ENCODE measurements at places on chromosomes 12 and 14.

DNA sequence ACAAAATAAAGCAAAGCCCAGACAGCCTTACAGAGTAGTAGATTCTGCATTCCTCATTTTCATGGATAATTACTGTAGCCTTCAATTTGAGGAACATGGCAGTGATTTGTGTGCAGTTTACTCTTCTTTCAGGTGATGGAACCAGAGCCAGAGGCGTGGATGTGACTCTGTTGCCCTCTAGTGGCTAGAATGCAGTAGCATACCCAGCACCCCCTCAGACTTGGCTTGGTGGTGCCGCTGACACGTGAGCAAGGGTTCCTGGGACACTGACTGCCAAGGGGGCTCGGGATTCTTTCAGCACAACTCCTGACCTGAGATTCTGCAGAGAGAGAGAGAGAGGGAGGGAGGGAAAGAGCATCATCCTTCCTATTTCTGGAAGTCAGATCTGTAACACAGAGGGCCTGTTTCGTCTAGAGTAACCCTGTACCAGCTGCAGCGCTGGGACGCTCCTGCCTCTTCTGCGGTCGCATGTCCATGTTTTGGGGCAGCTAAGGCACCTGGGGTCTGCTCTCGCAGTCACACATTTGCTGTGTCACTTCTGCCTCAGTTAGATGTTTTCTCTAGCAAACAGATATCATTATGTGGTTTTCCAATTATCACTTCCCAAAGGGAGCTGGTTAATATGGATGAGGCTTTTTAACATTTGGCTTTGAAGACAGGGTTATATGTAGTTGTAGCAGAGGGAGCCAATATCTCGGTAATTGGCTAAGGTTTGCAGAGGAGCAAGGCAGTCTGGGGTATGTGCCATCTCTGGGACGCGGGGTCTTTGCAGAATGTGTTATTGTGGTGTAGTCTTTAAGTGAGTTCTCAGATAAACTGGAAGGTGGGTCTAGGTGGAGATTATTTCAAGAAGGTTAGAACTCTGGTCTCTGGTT is 428.1 kb downstream of the NRXN3 start:
- no peaks in the 10 kb centered on the region for H3K4me1 ChIP-seq
- no peak overlapping the region for H3K4me3 ChIP-seq

GRCh38 chr12:10179776-10180181 is 947 bp downstream of the TMEM52B start:
- H3K27ac ChIP-seq, result peak overlapping the region; percentile 91
- peak overlapping the region; percentile 61 for H3K4me3 ChIP-seq
- peaks cover 3% of the 10 kb centered on the region for H3K36me3 ChIP-seq
- H3K4me1 ChIP-seq, result no peaks in the 10 kb centered on the region
- DNase-seq, result no peak

DNA sequence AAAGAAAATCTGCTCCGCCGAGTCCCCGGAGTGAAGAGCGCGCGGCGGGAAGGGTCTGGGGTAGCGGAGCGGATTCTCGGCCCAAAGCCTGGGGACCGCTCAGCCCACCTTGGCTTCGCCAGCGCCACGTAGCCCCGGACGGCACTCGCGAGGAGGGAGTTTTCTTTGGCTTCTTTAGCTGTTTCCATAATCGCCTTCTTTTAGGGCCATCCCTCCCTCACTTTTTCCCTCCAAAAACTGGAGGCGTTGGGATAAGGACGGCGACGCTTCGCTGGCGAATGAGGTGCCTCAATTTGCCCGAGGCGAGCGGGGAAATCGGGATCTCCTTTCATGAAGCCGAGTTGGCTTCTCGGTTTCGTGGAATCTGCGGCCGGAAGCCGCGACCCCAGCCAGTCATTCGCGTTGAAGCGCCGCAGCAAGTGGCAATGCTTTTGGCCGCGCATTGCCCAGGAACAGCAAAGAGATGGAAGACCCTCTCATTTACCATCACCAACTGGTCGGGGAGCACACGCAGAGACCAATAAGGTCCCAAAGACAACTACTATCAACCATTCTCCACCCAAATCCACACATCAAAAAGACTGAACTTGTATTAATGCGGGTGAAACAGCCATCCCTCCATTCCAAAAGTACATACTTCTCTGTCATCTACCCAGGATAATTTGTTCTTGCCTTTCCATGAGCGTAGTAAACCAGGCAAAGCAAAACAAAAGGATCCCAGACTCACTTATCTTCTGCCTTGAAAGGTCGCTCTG is 8.4 kb upstream of the SIX1 start:
- no peak for DNase-seq
- peak overlapping the region; percentile 89 for H3K4me3 ChIP-seq
- H3K36me3 ChIP-seq, result no peaks in the 10 kb centered on the region

DNA sequence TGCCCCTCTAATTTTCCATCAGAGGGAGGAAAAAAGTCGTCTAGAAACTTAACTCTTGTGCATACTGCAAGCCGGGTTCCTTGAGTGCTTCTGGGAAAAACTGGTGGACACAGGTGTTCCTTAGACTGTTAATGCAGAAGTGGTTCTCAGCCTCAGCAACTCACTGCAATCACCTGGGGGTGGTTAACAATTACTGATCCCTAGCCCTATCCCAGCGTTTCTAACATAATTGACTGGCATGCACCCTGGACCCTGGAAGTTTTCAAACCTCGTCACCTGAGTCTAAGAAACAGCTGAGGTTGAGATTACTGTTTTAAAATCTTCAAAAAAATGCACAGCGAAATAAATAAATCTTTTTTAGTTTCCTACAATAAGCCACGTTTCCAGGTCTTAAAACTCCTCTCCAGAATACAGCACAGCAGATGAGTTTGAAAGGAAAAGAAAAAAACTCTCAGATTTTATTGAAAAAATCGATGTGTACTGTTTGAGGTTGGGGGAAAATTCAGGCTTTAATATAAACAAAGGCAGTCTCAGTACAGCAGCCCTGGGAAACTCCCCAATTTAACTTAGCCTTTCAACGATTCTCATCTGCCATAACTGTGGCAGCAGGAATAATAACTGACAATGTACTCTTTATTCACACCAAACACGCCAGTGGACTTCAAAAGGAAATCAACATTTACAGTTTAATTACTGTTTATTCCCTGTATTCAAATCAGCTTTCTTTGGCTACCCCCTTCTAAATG is 45.4 kb downstream of the PHLDA1 start:
- no peaks in the 10 kb centered on the region for H3K27me3 ChIP-seq
- H3K27ac ChIP-seq, result no peak overlapping the region
- H3K4me1 ChIP-seq, result peaks cover 3% of the 10 kb centered on the region
- H3K4me3 ChIP-seq, result no peak overlapping the region
- peak; percentile 60 for DNase-seq
- H3K36me3 ChIP-seq, result no peaks in the 10 kb centered on the region

- H3K36me3 ChIP-seq, result no peaks in the 10 kb centered on the region
- H3K27me3 ChIP-seq, result no peaks in the 10 kb centered on the region
- H3K27ac ChIP-seq, result no peak overlapping the region
- no peaks in the 10 kb centered on the region for H3K4me1 ChIP-seq
Measured at GRCh38 chr12:96117460-96117859, 76.7 kb upstream of the ELK3 start.

All from kidney (tissue), 22 donors.